ENCODE measurements at places on chromosomes 12 and 14. TPM values are rescaled to one million over a fixed set of nuclear protein-coding genes. Genes with fewer than 3 reads are reported as not detected.

Gene CLEC1B
- total RNA-seq = not detected

Gene RTL1
- total RNA-seq = not detected

Gene RDH5
- total RNA-seq = 11.1 TPM

Gene PLXNC1
- 0.26 TPM for total RNA-seq

Gene CD27
- total RNA-seq = not detected

Gene LYZ
- not detected for total RNA-seq

Gene CKAP4
- total RNA-seq = 542 TPM

- no peak for DNase-seq
Measured at GRCh38 chr12:47977772-47978597, 14.6 kb downstream of the TMEM106C start.

DNA sequence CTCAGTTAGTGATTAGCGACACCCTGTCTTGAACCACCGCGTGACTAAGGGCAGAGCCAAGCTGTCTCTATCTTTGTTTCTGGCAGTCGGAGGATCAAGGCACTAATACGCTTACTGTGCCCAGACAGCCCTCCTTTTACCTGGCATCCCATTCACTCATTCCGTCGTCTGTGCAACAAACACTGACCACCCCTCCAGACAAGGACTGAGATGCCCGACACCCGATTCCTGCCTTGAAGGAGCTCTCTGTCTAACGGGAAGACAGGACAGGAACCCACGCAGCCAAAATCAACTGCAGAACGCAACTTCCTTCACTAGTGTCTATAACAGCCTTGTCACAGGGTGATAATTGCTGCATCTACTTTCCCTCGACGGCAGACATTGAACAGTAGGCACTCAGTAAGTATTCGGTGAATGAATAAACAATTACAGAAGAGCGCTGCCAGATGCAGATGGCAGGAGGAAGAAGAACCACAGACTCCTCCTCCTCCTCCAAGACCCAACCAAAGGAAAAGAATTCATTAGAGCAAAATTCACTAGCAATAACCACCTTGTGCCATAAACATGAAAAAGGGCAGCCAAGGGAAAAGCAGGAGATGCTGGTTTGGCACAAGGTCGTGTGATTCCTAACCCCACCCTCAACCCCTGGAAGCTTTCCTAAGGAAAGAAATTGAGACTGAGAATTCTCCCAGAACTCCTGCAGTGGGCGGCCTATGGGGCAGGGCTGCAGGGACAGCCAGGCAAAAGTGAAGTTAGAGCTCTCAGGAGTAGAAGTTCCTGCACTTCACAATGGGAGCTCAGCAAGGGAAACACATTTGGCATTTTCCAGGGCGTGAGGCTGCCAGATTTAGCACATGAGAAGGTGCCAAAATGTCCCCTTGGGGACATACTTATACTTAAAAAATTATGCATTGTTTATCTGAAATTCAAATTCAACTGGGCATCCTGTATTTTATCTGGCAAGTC is 186.6 kb upstream of the DIO3 start:
- no peak for DNase-seq

- DNase-seq = no peak
Measured at GRCh38 chr12:29711381-29711780, 72.4 kb downstream of the TMTC1 start.

- DNase-seq = peak; percentile 51
Measured at GRCh38 chr12:27965411-27965810, 7.1 kb downstream of the PTHLH start.

DNA sequence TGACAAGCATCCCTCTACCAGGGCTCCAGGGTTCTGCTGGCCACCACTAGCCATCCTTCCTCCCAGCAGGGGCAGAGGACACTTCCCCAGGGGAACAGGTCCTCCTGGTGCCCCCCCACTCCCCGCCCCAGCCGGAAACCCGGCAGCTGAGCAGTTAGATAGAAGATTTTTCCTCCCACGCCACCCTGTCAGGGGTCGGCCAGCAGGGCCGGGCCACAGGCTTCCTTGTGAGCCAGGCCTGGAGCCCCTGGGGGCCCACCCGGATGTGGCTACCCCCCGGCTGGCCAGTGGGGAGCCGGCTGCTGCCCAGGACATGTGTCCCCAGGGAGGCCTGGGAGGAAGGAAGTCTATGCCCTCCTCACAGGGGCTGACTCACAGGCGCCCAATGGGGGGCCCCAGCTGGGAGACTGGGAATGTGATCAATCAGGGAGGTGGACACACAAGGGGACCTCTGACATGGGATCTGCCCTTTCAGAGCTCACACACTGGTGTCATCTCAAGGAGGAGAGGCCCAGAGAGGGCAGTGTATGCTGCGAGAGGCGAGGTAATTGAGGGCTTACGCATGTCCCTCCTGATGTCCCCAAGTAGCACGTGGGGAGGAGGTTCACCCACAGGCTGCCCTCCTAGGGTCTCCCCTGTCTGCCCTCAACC is 4.2 kb downstream of the SH2B3 start:
- no peak for DNase-seq

GRCh38 chr12:129036135-129036534 is 182.9 kb downstream of the GLT1D1 start:
- DNase-seq = no peak

GRCh38 chr12:12282202-12282601 is 15.4 kb upstream of the LRP6 start:
- no peak for DNase-seq

GRCh38 chr14:89484051-89484844 is 67.2 kb upstream of the FOXN3 start:
- DNase-seq = no peak

DNA sequence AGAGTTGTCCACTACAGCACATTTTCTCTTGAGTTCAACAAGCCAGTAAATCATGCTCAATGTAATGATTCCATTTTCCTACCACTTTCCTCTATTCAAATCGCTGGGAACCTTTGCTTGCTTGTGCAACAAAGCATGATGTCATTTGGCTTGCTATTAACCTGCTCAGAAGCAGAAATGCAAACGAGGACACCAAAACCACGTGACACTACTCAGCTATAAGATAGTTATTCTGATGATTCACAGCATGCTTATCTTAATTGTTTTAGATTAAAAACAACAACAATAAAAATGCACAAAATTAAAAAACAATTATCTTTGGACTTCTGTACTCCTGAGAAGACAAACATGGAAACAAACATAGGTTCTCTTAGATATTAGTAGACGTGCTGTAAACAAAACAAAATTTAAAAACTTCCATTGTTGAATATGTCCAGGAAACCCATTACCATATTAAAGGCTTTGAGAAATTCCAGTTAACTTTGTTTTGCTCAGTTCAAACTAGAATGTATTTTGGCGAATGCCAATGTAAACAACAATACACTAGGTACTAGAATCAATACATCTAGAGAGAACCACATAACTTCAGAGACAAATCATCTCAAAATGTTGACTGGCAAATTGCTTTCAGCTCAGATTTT is 77.5 kb upstream of the KRAS start:
- peak; percentile 5 for DNase-seq

DNA sequence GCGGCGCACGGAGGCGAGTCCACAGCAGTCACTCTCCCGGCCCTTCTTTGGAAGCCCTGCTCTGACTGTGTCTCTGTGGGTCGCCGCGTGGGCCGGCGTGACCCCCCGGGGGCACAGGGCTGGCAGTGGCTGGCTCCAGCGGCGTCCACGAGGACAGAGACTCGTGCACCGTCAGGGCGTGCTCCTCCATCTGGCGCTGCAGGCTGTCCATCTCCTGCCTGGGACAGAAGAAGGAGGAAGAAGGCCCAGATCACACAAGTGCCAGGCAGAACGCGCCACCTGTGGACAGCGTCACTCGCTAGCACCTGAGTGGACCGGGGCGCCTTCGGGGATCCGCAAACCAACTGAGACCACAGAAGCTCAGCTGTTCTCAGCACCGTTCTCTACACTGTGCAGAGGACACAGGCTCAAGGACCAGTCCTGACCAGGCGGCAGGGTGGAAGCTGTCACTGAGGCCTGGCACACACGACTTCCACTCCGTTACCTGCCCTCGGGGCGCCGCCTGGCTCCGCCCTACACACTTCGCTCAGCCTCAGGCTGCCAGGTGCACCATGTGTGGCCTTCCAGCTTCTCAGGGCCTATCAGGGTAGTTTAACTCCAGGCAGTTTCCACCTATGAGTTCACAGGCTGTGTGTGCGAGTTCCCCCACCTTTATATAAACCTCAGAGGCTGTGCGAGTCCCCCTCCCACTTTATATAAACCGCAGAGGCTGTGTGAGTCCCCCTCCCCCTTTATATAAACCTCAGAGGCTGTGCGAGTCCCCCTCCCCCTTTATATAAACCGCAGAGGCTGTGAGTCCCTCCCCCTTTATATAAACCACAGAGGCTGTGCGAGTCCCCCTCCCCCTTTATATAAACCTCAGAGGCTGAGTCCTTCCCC is 11.7 kb upstream of the ANKLE2 start:
- no peak for DNase-seq

GRCh38 chr12:112004041-112004440 is 8.9 kb downstream of the TMEM116 start:
- no peak for DNase-seq

- no peak for DNase-seq
Measured at GRCh38 chr14:65345266-65345665, 67.3 kb upstream of the FUT8 start.

DNA sequence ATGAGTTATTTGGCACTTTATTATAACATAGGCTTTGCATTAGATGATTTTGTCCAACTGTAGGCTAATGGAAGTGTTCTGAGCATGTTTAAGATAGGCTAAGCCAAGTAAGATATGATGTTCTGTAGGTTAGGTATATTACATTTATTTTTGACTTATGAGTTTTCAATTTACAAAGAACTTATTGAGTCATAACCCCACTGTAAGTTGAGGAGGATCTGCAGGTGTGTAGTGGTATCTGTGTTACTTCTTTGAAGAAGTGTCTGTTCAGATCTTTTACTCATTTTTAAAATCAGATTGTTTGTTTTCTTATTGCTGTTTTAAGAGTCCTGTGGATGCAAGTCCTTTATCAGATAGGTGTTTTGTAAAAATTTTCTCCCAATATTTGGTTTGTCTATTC is 329.2 kb downstream of the RAD51B start:
- DNase-seq = no peak

GRCh38 chr14:99619835-99620834 is 16.1 kb upstream of the CCDC85C start:
- peak; percentile 45 for DNase-seq

GRCh38 chr14:94001501-94002396 is 4.6 kb downstream of the CCDC197 start:
- peak; percentile 59 for DNase-seq

Data from HFFc6 (cell line).